Activated effector memory CD4-positive, alpha-beta T cell treated with Interleukin-2 at 50 U/mL for 16 hours (primary cell): ENCODE measurements at places on chromosomes 1 and 21.

GRCh38 chr1:223669003-223669795 is 3.7 kb upstream of the CAPN8 start:
- DNase-seq, result no peak

GRCh38 chr1:169764919-169765318 is 29.8 kb downstream of the METTL18 start:
- no peak for DNase-seq

DNA sequence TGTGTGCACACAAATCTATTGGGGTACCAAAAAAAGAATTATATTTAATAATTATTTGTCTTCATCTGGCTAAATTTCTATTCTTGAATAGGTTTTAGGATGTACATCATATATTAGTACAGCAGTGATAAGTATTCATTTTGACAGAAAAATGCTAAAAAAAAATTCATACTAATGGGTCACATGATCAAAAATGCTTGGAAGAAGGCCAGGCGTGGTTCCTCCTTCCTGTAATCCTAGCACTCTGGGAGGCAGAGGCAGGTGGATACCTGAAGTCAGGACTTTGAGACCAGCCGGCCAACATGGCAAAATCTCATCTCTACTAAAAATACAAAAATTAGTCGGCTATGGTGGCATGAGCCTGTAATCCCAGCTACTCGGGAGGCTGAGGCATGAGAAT is 26.9 kb upstream of the PTGFRN start:
- DNase-seq, result no peak

DNA sequence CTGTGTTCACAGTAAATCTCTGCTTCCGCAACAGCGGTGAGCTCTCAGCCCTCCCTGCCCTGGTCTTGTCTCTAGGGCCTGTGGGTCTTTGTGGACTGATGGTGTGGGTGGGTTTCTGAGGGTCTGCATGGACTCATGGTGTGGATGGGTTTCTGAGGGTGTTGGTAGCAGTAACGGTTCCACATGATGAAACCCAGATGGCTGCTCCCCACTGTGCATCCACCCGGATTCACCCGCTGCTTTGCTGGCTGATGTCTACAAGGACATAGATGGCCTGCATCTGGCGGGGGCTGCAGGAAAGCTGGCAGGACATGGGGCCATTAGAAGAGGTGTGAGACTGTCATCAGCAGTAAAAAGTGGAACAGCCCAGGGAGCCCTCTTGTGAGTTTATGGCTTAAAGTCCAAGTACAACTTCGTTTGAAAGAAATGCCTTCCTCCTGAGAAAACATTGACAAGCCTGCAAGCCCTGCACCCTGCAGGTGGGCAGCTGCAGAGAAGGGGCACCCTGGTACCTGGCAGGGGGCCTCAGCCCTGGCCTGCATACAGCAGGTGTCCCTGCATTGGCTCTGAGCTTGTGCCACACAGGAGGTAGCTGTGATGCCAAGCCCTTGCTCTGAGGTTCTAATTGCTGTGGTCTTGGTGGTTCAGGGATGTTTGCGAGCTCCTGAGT is 156.9 kb upstream of the COL6A1 start:
- DNase-seq, result no peak

DNA sequence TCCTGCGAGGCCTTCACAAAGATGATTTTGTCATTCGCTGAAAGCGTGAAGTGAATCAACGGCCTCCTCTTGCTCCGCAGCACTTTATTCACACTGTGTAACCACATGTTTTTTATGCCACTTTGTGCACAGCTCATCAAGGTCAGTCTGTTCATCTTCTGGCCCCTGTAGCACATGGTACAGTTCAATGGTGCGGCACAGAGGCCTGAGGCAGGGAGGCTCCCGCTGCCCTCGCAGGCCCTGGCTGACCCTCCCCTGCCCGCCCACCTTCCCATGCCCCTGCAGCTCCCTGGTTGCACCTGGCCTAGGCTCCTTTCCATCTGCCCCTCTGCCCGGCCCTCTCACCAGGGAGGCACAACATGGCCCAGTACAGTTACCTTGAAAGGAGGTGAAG is 87.5 kb downstream of the CD247 start:
- no peak for DNase-seq

GRCh38 chr21:24628046-24628445 is 979.2 kb downstream of the MRPL39 start:
- no peak for DNase-seq

DNA sequence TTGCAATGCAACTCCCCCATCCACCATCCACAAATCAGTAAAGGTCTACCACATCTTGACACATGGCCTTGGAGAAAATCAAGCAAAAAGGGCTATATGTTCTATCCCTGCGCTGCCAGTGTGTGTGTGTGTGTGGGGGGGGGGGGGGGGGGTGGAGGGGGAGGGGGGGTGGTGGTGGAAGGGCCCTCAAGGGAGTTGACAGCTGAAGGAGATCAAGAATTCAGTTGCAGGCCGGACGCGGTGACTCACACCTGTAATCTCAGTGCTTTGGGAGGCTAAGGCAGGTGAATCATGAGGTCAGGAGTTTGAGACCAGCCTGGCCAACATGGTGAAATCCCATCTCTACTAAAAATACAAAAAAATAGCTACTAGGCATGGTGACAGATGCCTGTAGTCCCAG is 37.6 kb upstream of the CLIC4 start:
- no peak for DNase-seq
